Uterus (tissue), 4 donors: ENCODE measurements at places on chromosomes 12 and 14.

DNA sequence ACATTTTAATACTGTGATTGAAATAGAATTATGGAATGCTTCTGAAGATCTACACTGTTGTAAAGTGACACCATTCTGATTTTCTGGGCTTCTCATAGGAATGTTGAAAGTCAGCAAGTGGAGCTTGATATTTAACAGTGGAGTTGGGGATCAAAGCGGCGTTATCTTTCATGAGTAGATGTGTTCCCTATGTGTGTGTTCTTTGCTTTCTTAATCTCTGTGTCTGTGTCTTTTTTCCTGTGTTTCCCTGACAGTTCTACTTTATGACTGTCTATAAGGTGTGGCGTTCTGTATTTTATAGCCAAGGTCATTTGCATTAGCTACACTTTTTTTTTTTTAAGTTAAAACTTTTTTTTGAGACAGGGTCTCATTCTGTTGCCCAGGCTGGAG is 24.7 kb downstream of the SYNE2 start:
- H3K27me3 ChIP-seq: no peaks in the 10 kb centered on the region
- H3K27ac ChIP-seq: peak overlapping the region; percentile 73
- H3K36me3 ChIP-seq: no peaks in the 10 kb centered on the region
- H3K4me1 ChIP-seq: peaks cover 9% of the 10 kb centered on the region
- no peak for DNase-seq
- H3K4me3 ChIP-seq: no peak overlapping the region

- no peaks in the 10 kb centered on the region for H3K27me3 ChIP-seq
- H3K4me3 ChIP-seq: no peak overlapping the region
- DNase-seq: peak; percentile 88
- peak overlapping the region; percentile 93 for H3K27ac ChIP-seq
These were observed 30.7 kb downstream of the PXN start for GRCh38 chr12:120234643-120235368.

- DNase-seq: no peak
- H3K27me3 ChIP-seq: no peaks in the 10 kb centered on the region
- H3K4me3 ChIP-seq: no peak overlapping the region
- no peak overlapping the region for H3K27ac ChIP-seq
- no peaks in the 10 kb centered on the region for H3K36me3 ChIP-seq
These were observed 41.0 kb downstream of the HECTD4 start for GRCh38 chr12:112341046-112341825.

- H3K27ac ChIP-seq: no peak overlapping the region
- no peak for DNase-seq
These were observed 162.0 kb downstream of the IPO8 start for GRCh38 chr12:30533558-30534265.

- H3K4me3 ChIP-seq: no peak overlapping the region
- no peak overlapping the region for H3K27ac ChIP-seq
- no peaks in the 10 kb centered on the region for H3K27me3 ChIP-seq
- DNase-seq: peak; percentile 42
These were observed 2.7 kb upstream of the TRAF3 start for GRCh38 chr14:102774391-102775153.

GRCh38 chr12:2180737-2181082 is 127.9 kb downstream of the CACNA1C start:
- H3K27me3 ChIP-seq: no peaks in the 10 kb centered on the region
- H3K4me1 ChIP-seq: peaks cover 6% of the 10 kb centered on the region
- no peak for DNase-seq
- H3K4me3 ChIP-seq: no peak overlapping the region

DNA sequence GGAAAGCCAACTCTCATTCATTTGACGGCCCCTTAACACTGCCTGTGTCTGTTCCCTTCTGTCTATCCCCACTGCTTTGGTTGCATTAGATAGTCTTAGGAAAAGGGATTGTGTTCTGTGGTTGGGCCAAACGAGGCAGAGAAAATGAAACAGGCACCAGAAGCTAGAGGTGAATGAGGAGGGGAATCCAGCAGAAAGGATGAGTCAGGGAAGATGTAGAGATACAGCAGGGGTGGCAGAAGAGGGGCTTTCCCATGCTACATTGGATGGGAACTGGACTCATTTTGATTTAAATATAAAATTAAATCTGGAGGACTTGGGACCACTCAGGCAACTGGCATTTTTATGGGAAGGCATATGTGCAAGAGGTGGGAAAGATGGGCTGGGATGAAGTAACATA is 43.3 kb downstream of the OTOGL start:
- no peak overlapping the region for H3K27ac ChIP-seq
- no peaks in the 10 kb centered on the region for H3K27me3 ChIP-seq
- no peak overlapping the region for H3K4me3 ChIP-seq
- no peaks in the 10 kb centered on the region for H3K4me1 ChIP-seq
- no peak for DNase-seq

- no peaks in the 10 kb centered on the region for H3K4me1 ChIP-seq
- no peak overlapping the region for H3K27ac ChIP-seq
- peak; percentile 29 for DNase-seq
- no peaks in the 10 kb centered on the region for H3K36me3 ChIP-seq
- no peaks in the 10 kb centered on the region for H3K27me3 ChIP-seq
These were observed 112.2 kb upstream of the FKBP4 start for GRCh38 chr12:2682296-2683251.

DNA sequence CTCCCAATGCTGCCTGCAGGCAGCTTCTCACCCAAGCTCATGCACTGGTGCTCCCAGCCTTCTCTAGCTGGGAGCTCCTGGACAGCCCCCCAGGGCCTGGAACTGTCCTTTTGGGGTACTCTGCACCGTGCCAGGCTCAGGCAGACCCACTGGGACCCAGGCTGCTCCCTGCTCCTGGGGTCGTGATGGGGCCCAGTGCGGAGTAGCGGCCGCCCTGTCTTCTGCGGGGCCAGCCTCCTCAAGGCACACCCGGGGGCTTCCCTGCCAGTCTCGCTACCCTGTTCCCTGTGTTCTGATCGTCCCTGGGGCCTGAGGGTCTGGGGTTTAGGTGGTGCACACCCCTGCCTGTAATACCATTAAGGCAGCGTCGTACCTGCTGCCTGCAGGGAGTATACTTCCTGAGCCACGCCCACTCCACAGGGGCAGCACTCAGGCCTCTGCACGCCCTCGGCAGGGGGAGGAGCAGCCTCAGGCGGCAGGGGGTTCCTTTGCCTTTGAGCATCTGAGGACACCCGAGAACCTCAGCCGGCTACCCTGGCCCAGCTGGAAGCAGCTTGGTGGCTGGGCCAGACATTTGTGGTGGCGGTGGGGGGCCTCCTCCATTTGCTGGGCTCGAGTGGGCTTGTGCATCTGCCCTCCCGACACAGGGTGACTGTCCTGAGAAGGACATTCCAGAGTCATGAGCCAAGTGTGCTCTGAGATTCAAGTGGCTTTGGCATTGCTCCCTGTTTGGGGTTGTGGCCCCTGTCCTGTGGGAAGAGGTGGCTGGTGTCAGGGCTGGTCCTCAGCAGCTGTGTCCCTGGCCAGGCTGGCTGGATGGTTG is 9.2 kb upstream of the CRIP2 start:
- H3K27me3 ChIP-seq: no peaks in the 10 kb centered on the region
- H3K4me1 ChIP-seq: peaks cover 8% of the 10 kb centered on the region
- no peak for DNase-seq
- no peak overlapping the region for H3K4me3 ChIP-seq
